AML-193 (cell line): ENCODE measurements at places on chromosomes 12 and 14.
A peak's percentile ranks its signal among the peaks of the same experiment; 100 is the strongest.

DNA sequence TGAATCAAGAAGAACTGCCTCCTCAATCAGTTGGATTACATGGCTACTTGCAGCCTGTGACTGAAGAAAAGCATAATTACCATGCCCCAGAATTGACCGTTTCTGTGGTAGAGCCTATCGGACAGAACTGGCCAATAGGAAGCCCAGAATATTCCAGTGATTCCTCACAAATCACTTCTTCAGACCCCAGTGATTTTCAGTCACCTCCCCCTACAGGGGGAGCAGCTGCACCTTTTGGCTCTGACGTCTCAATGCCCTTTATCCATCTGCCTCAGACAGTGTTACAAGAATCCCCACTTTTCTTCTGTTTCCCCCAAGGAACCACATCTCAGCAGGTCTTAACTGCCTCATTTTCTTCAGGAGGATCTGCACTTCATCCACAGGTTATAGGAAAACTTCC is 80.8 kb downstream of the RAD52 start:
- no peak for DNase-seq

DNA sequence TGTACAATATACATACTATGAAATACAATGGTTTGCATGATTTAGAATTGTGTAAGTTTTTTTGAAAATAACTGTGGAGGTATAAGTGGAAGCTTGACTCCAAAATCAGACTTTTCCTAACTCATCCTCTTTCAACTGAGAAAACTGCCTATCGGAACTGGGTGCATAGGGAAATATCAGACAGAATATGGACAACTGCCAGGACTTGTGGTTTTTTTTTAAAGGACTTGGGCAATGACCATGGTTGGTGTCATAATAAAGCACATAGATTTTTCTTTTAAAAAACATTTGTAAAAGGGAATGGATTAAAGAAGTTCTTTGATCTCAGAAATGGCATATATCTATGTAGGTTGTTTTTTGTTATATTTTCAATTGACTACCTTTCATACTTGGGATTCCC is 53.3 kb upstream of the LRRK2 start:
- peak; percentile 30 for DNase-seq

GRCh38 chr14:42277840-42278239 is 671.2 kb downstream of the LRFN5 start:
- no peak for DNase-seq

DNA sequence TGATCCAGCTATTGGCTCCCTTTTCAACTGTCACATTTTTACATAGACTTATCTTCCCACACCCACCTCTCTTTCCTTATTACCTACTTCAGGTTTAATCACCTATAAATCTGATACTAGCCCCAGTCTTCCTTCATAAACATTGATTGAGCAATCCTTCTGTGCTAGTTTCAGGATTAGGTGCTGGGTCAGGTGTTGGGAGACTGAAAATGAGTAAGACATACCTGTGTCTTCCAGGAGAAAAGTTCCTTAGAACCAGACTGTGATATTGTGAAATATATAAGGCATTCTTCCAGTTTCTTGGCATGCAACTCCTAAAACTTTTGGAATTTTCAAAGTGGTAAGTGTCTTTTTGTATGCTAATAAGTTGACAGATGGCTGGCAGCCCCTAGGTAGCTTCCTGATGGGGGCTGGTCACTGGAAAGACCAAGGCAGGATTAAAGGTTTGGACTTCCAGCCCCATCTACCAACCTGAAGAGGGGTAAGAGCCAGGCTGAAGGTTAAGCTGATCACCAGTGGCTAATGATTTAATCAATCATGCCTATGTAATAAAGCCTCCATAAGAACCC is 4.6 kb downstream of the ANO6 start:
- DNase-seq: no peak

DNA sequence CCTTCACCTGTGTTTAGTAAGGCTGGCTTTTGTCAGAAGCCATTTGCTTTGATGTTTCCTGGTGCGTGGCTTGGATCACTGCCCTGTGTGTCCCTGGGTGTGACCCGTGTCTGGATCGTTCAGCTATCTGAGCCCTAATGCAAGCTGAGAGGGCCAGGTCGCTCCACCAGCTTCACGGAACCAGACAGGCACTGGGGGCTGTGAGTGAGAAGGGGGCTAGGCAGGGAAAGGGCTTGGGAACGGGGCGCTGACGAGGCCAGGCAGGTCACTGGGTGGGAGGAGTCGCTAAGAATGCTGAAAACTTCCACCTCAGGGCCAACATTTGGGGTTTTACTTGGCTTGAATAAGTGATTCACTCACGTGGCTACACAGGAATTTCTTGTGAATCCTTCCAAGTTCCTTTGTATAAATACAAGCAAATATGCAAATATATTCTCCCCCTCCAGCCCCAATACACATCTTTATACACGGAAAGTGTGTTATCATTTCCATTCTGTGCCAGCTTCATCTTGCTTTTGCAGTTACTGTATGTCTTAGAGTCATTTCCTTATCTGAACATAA is 24.2 kb upstream of the MMP17 start:
- DNase-seq: no peak

DNA sequence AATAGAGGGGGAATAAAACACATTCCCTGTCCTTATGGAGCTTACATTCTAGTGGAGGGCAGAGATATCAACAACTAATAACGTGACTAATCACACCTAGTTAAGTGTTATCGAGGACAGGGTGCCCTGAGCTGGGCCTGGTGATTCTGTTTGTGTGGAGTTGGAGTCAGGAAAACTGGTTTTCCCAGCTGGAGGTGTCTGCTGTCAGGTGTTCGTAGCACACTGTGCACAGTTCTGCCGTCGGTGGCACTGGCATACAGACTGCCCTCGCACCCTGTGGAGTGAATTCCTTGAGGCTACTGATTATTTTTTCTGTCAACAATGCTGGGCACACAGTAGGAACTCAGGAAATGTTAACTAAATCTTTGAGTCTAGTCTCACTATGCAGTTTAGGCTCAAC is 900 bp upstream of the MTERF2 start:
- DNase-seq: no peak

GRCh38 chr12:68319988-68320623 is 12.1 kb downstream of the MDM1 start:
- no peak for DNase-seq

GRCh38 chr12:26749781-26750180 is 83.2 kb downstream of the ITPR2 start:
- DNase-seq: no peak

DNA sequence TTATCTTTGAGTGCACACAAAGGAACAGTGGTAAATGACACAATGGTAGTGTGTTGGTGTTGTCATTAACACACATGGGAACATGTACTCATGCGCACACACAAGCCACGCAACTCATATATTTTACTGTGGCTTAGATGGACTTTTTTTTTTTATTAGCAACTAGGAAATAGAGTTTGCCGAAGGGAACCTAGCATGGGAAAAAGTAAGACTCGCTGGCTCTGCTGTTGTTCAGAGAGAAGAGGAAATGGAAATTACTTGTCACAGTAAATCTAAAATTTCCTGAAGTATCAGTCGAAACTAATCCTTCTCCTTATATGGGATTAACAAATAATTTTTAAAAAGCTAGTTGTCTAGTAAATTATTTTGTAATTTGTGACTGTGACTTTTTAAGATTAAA is 33.7 kb upstream of the IL22 start:
- DNase-seq: no peak

DNA sequence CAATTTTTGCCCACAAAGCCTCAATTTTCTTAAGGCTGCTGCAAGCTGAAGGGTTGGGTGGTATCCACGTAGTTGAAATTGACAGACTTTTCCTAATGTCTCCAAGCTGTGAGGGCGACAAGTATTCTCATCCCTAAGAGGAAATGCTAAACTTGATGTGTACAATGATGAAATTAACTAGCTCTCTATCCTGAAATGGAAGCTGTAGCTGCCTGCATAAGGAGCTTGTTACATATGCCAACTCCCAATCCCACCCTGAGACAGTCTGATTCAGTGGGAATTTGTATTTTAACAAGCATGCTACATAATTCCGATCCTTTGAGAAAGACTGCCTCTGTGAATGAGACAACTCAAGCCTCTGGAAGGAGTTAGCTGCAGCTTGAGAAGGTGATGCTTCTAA is 45.7 kb upstream of the MDM1 start:
- no peak for DNase-seq

DNA sequence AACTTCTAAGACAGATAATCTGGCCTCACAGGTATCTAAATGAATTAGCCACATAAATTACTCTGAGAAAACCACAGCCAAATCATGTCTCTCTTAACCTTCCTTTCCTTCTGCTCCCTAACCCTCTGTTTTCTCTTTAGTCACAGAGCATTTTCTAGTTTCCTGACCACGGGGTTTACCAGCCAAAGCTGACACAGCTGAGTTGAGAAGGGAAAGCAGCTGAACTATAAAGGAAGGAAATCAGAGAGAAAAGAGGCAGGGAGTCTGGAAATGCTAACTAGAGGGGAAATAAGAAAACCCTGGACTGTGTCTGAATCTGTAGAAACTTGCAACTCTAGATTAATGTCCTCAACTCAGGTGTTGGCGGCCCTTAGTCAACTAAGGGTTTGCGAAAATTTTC is 24.4 kb downstream of the ANKS1B start:
- no peak for DNase-seq

DNA sequence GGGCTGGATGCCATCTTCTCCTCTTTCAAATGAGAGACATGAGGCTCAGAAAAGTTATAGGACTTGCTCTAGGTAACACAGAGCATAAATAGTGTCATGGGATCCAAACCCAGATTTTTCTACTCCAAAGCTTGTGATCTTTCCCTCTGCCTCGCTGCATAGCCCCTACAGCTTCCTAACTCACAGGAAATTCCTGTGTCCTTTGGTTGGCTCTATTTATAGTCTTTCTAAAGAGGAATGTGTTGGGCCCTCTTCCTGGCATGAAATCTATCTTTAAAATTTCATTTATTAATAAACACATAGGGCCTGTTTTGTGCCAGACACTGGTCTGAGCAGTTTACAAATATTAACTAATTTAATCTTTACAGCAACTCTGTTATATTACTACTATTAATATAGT is 9.8 kb upstream of the KCNA5 start:
- DNase-seq: no peak

GRCh38 chr14:29796853-29797252 is 130.8 kb downstream of the PRKD1 start:
- DNase-seq: no peak

DNA sequence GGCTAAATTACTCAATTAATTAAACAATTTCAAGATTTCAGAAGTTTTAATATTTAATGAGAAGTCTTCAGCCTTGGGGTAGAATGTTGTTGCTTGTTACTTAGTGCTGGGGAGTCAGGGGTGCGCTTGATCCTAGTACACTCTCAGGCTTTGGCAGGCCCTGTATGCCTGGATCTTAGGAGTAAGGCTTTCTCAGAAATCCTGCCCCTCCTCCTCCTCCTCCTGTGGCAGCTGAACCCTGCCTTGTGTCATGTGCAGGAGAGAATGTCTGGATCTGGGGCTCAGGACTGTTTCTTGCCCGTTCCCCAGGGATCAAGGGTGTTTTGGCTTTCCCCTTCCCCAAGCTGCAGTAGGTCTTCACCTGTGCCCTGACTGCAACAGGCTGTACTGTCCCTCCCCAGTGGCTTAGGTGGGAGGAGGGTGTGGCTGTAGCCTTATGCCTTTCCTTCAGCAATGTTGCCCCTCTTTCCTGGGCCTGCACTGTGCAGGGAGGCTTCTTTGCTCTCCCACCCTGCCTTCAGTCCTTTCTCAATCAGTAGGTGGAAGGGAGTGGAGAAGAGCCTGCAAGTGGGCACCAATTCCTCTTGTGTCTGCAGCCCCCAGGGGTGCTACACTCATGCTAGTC is 108.2 kb downstream of the SLC38A6 start:
- no peak for DNase-seq

DNA sequence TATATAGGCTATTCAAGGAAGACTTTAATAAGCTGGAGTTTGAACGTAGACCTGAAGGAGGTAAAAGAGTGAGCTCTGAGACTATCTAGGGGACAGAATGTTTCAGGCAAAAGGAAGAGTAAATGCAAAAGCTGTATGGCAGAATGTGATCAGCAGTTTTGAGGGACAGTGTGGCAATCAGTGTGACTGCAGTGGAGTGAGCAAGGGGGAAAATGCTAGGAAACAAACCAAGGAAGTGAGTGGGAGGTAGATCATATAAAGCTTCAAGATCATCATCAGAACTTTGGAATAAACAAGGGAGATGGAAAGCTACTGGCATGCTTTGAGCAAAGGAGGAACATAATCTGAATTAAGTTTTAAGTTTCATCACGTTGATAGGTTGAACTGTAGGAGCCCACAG is 67.5 kb upstream of the BTG1 start:
- no peak for DNase-seq

GRCh38 chr12:131466306-131466705 is 244.6 kb upstream of the SFSWAP start:
- DNase-seq: no peak

DNA sequence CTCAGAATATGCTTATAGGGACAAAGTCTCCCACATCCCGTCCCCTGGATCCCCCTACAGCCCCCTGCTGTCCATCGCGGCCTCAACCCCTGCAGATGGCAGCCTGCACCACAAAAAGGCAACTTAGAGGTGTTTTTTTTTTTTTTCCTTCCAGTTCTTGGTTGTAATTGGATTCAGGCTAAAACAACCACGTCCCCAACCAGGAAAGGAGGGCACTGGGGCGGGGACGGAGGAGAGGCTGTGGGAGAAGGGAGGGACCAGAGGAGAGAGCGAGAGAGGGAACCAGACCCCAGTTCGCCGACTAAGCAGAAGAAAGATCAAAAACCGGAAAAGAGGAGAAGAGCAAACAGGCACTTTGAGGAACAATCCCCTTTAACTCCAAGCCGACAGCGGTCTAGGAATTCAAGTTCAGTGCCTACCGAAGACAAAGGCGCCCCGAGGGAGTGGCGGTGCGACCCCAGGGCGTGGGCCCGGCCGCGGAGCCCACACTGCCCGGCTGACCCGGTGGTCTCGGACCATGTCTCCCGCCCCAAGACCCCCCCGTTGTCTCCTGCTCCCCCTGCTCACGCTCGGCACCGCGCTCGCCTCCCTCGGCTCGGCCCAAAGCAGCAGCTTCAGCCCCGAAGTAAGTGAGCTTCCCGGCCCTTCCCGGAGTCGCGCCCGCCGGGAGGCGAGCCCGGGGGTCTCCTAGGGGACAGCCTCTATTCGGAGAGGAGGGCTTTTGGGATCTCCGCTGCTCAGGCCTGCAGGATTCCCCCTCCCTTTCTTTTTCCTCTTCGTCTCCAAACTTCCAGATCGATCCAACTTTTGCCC is at the start of gene MMP14:
MMP14 (plus strand) TSS at position 285 of the 813 bp plus-strand sequence; CDS start at position 518, 233 bp downstream.
- no peak for DNase-seq
